AG10803 (cell line): ENCODE measurements at places on chromosomes 2 and 18.

DNA sequence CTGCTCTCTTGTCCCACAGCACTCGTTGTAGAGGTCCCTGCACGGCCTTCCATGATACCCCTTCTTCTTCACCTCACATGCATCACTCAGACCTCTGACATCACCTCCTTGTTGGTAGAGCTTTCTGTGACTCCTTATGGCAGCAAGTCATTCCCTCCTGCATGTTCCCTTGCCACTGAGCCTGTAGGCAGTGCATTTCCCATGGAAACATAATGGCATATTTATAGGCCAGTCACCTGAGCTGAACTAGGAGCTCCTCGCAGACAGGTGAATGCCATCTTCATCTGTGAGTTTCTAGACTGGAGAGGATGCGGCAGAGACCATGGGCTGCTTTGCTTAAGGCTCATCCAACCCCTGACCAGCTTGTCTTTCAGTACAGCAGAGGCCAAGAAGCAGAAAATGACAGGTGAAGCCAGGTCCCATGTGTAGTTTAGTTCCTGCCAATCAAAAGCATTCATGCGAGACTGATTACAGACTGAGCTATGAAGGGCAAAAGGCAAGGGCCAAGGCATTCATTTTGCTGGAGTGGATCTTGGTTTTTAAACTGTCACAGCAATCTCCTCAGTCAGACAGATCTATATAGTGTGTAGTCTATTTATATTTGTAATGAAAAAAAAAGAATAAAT is 59.4 kb upstream of the NEDD4L start:
- no peak for DNase-seq

DNA sequence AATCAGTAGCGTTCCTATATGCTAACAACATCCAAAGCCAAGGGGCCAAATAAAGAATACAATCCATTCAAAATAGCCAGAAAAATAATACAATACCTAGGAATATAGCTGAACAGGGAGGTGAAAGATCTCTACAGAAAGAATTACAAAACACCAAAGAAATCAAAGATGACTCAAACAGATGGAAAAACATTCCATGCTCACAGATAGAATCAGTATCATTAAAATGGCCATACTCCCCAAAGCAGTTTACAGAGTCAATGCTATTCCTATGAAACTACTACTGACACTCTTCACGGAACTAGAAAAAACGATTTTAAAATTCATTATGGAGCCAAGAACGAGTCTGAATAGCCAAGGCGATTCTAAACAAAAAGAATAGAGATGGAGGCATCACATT is 57.4 kb downstream of the CCBE1 start:
- DNase-seq: no peak

DNA sequence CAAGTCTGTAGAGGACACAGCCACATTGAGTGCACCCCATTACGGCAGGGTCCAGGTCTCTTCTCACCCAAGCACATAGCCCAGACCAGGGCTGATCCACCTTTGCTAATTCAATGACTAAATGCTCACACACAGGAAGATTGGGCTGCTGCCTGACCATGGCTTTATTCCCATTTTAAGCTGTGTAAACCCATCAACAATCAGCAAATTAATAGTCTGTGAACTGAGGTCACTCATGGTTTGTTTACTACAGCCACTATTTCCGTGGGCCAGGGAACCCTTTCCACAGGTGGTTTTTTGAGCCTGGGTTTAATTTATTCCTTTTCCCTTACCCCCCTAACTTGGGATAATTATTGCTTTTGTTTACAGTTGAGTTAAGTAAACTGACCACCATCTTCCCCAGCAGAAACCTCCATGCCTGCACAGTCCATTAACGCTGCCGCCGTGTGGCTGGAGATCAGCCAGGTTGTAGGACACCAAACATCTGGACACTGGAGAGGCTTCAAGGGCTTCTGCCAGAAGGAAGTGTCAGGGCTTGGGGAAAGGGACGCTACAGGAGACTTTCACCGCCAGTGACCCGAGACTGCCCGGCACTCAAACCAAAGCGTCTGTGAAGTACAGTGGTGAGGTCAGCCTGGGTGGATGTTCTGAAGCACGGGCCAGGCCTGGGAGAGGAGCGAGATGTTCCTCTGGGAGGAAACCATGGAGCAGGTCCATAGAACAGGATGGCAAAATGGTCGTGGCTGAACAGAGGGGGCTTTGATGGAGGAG is 282.9 kb downstream of the DYSF start:
- no peak for DNase-seq

GRCh38 chr2:216799873-216800431 is 59.9 kb downstream of the TNP1 start:
- peak; percentile 86 for DNase-seq

DNA sequence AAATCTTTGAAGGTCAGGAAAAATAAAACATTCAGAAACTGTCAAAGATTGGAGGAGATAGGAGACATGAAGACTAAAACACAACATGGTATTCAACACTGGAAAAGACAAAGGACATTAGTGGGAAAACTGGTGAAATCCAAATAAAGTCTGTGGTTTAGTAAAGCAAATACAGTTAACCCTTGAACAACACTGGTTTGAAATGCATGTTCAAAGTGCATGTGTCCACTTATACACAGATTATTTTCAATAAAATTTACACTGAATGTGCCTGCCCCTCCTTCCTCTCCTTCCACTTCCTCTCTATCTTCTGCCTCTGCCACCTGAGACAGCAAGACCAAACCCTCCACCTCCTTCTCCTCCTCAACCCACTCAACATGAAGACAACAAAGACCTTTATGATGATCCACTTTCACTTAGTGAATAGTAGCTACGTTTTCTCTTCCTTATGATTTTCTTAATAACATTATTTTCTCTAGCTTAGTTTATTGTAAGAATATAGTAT is 14.5 kb downstream of the OLA1 start:
- DNase-seq: no peak

GRCh38 chr2:65914244-65914786 is 481.9 kb upstream of the SPRED2 start:
- no peak for DNase-seq

DNA sequence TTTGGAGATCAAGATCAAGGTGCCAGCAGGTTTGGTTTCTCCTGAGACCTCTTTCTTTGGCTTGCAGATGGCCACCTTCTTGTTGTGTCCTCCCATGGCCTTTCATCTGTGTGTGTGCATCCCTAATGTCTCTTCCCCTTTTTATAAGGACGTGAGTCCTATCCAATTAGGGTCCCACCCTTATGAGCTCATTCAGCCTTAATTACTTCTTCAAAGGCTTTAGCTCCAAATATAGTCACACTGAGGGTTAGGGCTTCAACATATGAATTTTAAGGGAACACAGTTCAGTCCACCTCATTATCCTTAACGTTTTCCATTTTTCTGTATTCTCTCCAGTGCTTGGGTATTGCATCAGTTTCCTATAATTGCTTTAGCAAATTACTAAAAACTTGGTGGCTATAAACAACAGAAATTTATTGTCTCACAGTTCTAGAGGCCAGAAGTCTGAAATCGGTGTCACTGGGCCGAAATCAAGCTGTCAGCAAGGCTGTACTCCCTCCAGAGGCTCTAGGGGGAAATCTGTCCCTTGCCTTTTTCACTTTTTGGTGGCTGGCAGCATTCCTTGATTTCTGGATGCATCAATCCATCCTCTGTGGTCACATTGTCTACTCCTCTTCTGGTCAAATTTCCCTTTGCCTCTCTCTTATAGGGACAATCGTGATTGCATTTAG is 34.1 kb downstream of the CDC42EP3 start:
- DNase-seq: peak; percentile 77

DNA sequence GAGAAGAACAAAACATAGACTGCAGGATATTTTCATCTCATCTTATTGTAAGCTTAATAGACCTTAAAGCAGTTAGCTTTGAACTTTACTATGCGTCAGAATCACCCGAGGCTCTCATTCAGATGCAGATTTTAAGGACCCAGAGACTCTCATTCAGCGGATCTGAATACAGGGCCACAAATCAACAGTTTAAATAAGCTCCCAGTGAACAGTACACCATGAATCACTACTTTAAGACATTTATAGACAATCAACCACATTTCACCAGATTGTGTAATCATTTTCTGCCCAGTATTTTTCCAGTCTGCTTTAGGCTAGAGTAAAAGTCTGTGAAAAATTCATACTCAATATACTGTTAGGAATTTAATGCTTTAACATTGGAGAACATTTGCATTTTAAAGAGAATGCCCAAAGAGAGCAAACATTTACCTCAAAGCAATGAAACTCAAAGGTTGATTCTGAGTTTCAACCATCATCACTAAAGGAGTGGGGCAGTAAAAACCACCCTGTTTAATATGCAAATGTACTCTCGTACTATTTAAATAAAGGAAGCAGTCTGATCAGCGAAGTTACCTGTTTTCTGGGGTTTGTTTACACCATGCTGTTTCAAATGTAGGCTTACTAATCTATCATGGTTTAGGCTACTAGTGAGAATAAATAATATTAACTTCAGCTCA is 11.0 kb upstream of the ALPK2 start:
- DNase-seq: peak; percentile 56

DNA sequence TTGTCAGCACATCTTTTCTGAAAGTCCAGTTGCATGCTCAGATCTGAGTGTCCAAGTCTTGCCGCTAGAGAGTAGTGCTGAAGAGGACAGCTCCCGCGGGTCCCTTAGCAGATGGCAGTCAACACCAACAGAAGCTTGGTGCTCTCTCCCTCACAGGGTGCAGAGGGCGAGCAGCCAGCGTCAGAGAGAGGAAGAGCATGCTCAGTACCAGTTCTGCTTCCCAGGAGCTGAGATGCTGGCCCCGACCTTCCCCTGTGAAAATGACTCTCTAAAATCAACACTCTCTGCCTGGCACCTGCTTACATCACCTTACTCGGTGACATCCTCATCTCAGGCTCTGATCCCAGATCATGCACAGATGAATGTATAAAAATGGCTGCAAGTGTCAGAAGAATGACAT is 86.0 kb upstream of the TWIST2 start:
- peak; percentile 34 for DNase-seq

GRCh38 chr2:166658901-166659300 is 164.9 kb upstream of the SCN7A start:
- no peak for DNase-seq

GRCh38 chr2:120896901-120897300 is 161.2 kb downstream of the GLI2 start:
- DNase-seq: no peak

- peak; percentile 84 for DNase-seq
Observed at GRCh38 chr2:42906557-42907411, 114.4 kb upstream of the HAAO start.

DNA sequence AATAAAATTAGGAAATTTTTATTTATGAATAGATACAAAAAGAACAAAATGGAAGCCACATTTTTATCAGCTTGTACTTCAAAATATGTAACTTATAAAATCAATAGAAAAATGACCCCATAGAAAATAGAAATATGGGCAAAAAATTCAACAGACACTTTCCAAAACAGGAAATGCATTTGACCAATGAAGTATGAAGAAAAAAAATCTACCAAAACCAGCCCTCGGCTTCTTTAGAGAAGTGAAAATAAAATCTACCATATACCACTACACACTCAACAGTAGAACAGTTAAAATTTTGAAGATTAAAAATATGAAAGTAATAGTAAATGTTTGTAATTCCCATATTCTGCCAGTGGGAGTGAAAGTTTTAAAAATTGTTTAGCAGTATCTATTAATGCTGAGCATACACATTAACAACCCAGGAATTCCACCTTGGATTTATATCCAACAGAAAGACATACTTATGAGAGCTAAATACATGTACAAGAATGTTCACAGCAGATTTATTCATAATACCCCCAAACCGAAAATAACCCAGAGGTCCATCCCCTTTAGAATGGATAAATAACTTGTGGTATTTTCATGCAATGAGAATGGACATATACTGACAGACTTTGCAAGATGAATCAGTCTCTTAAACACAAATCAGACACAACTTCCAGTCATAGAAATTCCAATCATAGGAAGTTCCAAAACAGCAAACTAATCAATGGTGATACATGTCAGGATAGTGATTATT is 318.0 kb downstream of the FIGN start:
- DNase-seq: no peak

GRCh38 chr18:32435631-32436500 is 34.8 kb downstream of the GAREM1 start:
- no peak for DNase-seq
